HFFc6 (cell line): ENCODE measurements at places on chromosomes 1 and 21. TPM values are rescaled to one million over a fixed set of nuclear protein-coding genes. Genes with fewer than 3 reads are reported as not detected.

PROK1 gene
- total RNA-seq: not detected in 3 replicates

RNPC3 gene
- 9.6 to 11.1 TPM (median 10.2 TPM) in 3 replicates for total RNA-seq

KCNK2 gene
- total RNA-seq: 48.2 to 90.2 TPM (median 59.1 TPM) in 3 replicates

SYT11 gene
- total RNA-seq: 38.4 to 52.8 TPM (median 45.5 TPM) in 3 replicates

TRIM45 gene
- 3.3 to 4.0 TPM (median 3.8 TPM) in 3 replicates for total RNA-seq

VSIG8 gene
- total RNA-seq: not detected in 3 replicates

WNT4 gene
- not detected in 3 replicates for total RNA-seq

C4BPA gene
- not detected in 2 replicates for total RNA-seq

ETV3L gene
- not detected in 3 replicates for total RNA-seq

GUCA2B gene
- not detected in 3 replicates for total RNA-seq

OR10J1 gene
- total RNA-seq: not detected in 3 replicates

TMEM51 gene
- 4.7 to 6.8 TPM (median 6.8 TPM) in 3 replicates for total RNA-seq

FAM163A gene
- total RNA-seq: not detected in 3 replicates

ZNF692 gene
- 18.4 to 29.6 TPM (median 19.6 TPM) in 3 replicates for total RNA-seq

AGT gene
- 0.09 to 0.13 TPM (median 0.11 TPM) in 3 replicates for total RNA-seq

SMCP gene
- not detected in 3 replicates for total RNA-seq

AVPR1B gene
- not detected in 3 replicates for total RNA-seq

SOAT1 gene
- 25.6 to 38.5 TPM (median 37.7 TPM) in 3 replicates for total RNA-seq

RHEX gene
- not detected in 3 replicates for total RNA-seq

RGS1 gene
- total RNA-seq: not detected in 3 replicates

EIF2D gene
- total RNA-seq: 37.7 to 44.9 TPM (median 39.6 TPM) in 3 replicates

DNA sequence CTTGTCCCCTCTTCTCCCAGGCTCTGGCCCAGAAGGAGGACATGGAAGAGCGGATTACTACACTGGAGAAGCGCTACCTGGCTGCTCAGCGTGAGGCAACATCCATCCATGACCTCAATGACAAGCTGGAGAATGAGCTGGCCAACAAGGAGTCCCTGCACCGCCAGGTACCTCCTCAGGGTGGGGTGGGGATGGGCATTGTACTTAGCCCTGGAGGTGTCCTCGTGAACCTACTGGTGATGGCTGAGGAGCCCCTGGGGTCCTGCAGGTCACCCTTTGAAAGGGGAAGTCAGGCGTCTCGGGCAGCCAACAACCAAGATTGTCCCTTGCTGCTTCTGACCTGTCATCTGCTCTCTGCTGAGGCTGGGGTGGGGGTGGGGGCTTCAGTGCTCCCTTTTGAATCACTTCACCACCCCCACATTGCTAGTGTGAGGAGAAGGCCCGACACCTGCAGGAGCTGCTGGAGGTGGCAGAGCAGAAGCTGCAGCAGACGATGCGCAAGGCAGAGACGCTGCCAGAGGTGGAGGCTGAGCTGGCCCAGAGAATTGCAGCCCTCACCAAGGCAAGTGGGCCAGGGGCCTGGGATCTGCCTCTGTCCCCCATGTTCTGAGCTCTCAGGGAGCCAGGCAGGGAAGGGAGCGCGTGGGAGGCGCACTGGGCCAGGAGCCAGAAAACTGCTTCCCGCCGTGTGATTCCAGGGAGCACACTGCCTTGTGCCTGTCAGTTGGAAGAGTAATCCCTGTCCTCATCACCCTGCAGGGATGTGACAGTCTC is 19.7 kb downstream of the PPFIA4 start:
- no peak for DNase-seq

- no peak for DNase-seq
Measured at GRCh38 chr1:29327223-29327935, 91.1 kb downstream of the PTPRU start.

GRCh38 chr21:43956670-43957035 is 55.5 kb upstream of the TRAPPC10 start:
- peak; percentile 7 for DNase-seq

- no peak for DNase-seq
Measured at GRCh38 chr1:172117800-172118199, 276.5 kb downstream of the DNM3 start.

GRCh38 chr1:215133532-215133931 is 51.0 kb downstream of the KCNK2 start:
- no peak for DNase-seq

DNA sequence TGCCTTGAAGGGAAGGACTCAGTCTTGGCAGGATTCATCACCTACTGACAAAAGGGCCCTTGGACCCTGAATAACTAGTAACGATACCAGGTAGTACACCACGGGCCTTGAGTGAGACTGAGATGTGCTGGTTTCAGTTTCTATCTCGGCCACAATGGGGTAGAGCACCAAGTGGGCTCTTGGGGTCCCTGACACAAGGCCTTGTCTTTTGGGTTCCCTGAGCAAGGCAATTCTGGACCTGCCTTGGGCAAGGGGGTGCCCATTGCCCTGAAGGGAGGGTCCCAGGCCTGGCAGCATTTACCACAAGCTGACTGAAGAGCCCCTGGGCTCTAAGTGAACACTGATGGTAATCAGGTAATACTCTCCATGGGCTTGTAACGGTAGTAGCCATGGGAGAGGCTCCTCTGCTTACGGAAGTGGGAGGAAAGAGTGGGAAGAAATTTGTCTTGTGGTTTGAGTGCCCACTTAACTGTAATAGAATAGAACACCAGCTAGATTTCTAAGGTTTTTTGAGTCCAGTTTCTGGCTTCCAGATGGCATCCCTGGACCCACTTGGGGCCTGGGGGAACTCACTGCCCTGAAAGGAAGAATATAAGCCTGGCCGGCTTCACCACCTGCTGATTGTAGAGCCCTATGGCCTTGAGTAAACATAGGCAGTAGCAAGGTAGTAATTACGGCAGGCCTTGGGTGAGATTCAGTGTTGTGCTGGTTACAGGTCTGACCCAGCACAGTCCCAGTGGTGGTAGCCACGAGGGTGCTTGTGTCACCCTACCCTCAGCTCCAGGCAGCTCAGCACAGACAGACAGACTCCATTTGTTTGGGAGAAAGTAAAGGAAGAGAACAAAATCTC is 58.5 kb downstream of the WDR4 start:
- no peak for DNase-seq

- DNase-seq: no peak
Measured at GRCh38 chr21:33444499-33444898, 35.3 kb downstream of the TMEM50B start.

- DNase-seq: no peak
Measured at GRCh38 chr1:7558921-7559869, 211.9 kb upstream of the VAMP3 start.

- DNase-seq: no peak
Measured at GRCh38 chr1:23904748-23905357, 8.3 kb downstream of the CNR2 start.

DNA sequence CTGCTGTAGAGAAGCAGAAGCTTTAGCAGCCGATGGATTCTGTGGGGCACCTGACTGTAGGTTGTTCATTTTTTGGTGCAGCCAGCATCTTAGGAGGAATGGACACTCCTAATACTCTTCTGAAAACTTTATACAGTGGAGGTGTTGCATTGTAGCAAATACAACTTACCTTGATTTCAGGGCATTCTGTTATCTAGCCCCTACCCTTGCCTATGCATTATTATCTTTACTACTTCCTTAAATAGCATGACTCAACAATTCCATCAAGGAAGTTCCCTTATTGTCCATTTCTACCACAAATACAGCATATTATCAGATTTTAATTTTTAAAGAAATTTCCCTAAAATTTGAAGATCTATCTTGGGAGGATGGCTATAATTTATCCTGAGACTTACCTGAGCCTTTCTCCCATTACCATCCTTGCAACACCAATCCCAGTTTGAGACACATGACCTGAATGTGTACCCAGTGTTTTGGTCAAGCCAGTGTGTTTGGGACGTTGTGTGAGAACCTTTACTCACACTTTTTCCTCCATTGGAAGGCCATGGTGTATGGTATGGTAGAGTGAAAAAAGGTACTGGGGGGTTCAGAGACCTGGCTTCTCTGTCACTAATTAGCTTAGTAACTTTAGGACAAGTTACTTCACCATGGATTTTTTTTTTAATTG is 9.2 kb downstream of the POU2F1 start:
- DNase-seq: no peak

DNA sequence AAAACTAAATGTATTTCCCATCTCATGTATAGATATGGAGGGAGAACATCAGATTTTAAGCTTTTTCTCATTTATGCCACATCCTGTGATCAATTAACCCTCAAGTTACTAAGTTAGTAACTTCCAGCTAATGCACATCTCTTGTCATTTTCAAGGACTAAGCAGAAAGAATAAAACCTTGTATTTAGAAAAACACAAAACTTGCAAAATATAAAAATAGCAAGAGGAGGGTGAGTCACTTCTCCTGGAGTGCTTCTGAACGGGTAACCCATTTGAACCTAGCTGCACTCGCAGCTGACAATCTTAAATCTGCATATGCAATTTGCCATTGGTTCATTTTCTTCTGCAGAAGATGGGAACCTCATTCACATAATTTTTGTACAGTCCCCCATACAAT is 500.5 kb downstream of the SETD4 start:
- DNase-seq: peak; percentile 48

- no peak for DNase-seq
Measured at GRCh38 chr1:119784191-119784781, 15.6 kb upstream of the HMGCS2 start.

- no peak for DNase-seq
Measured at GRCh38 chr1:81409780-81410274, 390.9 kb upstream of the ADGRL2 start.

DNA sequence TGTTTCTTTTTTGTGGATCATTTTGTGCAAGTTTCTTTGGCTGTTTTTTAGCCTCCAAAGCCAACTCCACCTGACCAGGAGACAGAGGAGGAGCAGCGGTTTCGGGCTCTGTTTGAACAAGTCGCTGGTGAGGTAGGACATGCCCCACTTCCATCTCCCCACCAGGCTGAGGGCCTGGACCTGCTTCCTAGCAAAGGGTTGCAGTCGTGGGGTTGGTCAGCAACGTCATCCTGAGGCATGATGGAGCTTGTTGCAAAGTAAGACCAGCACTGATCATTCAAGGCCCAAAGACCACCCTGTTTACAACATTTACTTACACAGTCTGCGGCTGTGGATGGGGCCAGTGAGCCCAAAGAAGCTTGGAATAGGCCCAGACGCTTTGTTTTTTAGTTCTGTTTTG is 40.3 kb downstream of the CAPN9 start:
- DNase-seq: no peak

DNA sequence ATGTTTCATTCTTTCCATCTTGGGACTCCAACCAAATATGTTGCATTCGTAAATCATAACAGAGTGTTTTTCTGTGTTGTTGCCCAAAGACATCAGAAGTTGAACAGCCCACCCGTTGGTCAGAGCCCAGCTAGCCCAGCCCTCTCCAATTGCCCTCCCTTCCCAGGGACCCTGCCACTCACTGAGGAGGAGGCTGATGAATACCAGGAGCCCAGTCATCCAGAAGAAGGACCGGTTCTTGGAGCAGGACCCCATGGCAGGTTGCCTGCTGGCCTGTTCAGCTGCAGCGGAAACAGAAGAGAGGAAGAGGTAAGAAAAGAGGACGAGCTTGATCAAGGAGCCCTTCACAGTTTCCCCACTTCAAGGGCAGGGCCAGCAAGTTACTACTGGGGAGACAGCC is 172.2 kb upstream of the ETV3 start:
- DNase-seq: no peak

DNA sequence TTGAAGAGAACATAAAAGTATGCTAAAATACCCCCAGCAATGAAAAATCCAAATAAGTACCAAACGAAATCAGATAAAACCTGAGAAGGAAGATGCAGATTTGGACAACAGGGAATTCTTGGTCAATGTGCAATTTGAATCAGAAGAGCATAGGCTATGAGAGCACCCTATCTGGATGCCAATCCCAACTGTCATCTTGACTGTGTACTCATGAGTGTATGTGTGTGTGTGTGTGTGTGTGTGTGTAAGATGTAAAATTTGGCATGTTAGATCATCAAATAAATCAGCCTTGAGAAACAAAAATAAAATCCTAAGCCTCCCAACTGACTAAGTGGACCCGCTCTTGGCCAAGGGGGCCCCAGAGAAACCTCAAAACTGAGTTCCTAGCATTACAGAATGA is 18.0 kb upstream of the SPRR2G start:
- no peak for DNase-seq

DNA sequence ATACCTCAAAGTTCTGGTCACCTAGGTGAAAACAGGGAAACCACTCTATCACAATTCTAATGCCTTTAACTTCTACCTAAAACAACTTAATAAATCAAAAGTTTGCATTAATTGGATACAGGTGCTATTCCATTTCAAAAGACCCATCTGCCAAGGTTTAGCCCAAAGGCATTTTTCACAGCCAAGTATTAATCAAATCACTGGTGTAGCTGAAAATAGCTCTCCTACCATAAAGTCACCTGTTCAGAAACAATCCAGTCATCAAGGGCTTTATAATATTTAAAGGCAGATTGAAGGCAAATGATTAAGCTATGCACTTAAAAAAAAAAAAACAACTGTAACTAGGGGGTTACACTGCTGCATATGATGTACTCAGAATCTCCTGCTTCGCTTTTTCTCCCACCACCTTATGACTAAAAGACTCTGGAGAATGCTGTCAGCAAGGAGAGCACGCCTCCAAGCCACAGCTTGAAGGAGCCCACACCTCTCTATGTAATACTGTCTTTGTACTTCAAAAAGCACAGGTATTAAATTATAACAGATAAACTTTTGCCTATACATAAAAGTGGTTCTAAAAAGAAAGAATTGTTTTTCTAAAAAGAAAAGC is 20.5 kb downstream of the KIAA0319L start:
- no peak for DNase-seq

- no peak for DNase-seq
Measured at GRCh38 chr21:33872881-33873515, 42.6 kb downstream of the ATP5PO start.

DNA sequence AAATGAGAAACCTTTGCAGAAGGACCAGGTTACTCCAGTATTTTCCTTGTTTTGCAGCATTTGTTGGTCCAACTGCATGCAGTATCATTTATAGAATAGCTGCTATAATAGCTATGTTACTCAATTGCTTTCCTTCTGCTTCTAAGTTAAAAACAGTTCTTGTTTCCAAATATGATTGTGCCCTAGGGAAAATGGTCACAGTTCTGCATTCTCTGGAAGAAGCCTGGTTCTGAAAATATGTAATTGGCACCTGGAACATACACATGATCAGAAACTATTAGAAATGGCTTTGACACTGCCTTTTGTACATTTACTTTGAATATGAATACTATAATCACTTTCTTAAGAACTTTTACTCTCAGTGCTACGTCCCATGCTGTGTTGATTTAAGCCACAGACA is 33.6 kb downstream of the HENMT1 start:
- DNase-seq: no peak

- no peak for DNase-seq
Measured at GRCh38 chr21:29708401-29708800, 231.4 kb downstream of the GRIK1 start.

GRCh38 chr1:171188388-171189266 is 3.5 kb downstream of the FMO2 start:
- DNase-seq: peak; percentile 5

- DNase-seq: peak; percentile 26
Measured at GRCh38 chr1:22665752-22666151, 12.7 kb downstream of the C1QB start.

- no peak for DNase-seq
Measured at GRCh38 chr1:185654199-185654951, 79.8 kb upstream of the HMCN1 start.

DNA sequence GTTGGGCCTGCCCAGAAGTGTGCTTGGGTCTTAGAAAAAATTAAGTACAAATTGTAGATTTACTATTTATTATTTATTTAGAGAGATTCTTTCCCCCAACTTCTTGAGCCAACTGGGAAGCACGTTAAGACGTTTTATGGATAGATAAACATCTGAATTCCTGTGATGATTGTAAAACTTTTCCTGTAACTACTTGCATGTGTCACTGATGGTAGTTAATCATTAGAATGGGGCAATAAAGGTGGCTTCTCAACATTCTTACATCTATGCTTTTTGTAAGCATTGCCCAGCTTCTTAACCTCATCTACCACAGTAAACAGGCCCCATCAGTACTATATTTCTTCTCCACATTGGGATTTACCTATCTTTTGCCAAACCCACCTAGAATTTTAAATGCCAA is 559.8 kb downstream of the LMO4 start:
- peak; percentile 72 for DNase-seq
